ENCODE measurements at places on chromosomes 4 and X. TPM values are rescaled to one million over a fixed set of nuclear protein-coding genes. Genes with fewer than 3 reads are reported as not detected.

CLGN gene
- total RNA-seq: 26.9 TPM

ASMT gene
- total RNA-seq: 0.55 TPM

CXCL11 gene
- total RNA-seq: not detected

DRD5 gene
- not detected for total RNA-seq

TLR3 gene
- 2.3 TPM for total RNA-seq

- H3K27me3 ChIP-seq: no peaks in the 10 kb centered on the region
- no peak overlapping the region for H3K4me3 ChIP-seq
- H3K36me3 ChIP-seq: no peaks in the 10 kb centered on the region
- no peak overlapping the region for H3K27ac ChIP-seq
Measured at GRCh38 chr4:100493756-100494155, 24.1 kb downstream of the EMCN start.

DNA sequence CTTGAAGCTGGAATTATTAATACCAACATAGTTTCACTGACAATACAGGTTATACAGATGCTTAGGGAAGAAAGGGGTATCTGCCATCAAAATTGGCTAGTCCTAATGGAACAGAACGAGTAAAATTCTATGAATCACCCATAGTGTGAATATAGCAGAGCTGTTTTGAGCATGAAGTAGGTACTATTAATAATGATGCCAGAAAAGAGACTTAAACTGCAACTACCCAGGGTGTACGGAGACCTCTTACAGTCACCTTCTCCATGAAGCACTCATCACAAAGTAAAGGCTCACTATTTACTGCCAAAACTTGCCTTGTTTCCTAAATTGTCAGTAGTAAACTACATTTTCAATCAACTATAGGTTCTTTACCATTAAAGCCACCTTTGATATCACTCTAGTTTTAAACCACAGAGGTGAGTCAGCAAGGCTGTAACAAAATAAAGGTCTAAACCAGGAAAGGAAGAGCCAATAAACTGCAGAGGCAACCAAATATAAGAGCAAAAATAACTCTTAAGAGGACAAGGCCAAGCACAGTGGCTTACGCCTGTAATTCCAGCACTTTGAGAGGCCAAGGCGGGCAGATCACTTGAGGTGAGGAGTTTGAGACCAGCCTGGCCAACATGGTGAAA is 114.4 kb downstream of the FRYL start:
- DNase-seq: no peak
- no peak overlapping the region for H3K27ac ChIP-seq
- H3K4me1 ChIP-seq: no peaks in the 10 kb centered on the region
- no peaks in the 10 kb centered on the region for H3K36me3 ChIP-seq

All from testis (tissue), 5 donors.